ENCODE measurements at places on chromosomes 4 and X.

- DNase-seq: no peak
These were observed 967.2 kb downstream of the TRAM1L1 start for GRCh38 chr4:116118221-116118620.

GRCh38 chr4:73585345-73585744 is 34.9 kb downstream of the RASSF6 start:
- no peak for DNase-seq

- no peak for DNase-seq
These were observed 4.7 kb upstream of the ARX start for GRCh38 chrX:25020391-25020904.

DNA sequence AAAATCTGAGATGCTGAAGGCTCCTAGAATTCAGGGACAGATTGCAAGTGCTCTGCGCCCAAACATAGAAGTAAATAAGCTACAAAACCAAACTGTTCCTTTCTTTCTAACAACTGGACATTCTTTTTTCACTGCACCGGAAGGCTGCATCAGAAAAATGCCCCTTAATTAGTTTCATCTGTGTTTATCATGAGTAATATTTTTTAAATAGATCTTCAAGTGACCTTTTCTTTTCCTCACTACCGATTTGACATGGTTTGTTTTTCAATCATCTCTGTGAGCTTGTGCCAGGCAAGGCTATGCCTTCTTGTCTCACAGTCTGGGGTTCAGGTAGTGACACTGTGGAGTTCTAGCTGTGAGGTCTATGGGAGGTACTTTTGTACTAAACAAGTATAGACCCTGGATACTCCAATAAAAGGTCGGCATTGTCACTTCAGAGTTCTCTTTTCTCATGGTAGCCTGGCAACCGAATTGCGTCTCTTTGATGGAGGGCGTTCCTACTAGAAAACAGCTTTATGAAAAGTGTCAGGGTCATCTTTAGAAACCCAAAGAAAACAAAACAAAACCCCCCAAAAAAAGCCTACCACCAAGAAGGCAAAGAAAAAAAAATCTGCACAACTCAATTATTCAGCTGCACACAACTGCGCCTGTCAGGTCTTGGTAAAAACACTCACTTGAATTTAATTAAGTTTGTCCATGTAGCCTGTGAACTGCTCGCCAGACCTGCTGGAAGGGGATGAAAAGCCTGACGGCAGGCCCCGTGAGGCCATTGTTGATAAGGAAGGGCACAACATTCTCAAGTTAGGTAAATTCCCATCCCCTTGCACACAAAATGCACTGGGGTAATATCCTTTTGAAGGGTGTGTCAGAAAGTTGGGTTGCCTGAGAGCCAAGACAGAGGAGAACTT is 22.8 kb upstream of the ADAMTS3 start:
- DNase-seq: no peak

- no peak for DNase-seq
These were observed 5.7 kb upstream of the ZNF330 start for GRCh38 chr4:141215030-141215429.

- no peak for DNase-seq
These were observed 127.3 kb downstream of the LINC00632 start for GRCh38 chrX:140836874-140837273.
